Stimulated activated effector memory CD8-positive, alpha-beta T cell treated with anti-CD3 and anti-CD28 coated beads, Interleukin-12 subunit alpha, Interleukin-12 subunit beta, amount 100 ng/mL, for 72 hours (primary cell): ENCODE measurements at places on chromosomes 7 and 10.

DNA sequence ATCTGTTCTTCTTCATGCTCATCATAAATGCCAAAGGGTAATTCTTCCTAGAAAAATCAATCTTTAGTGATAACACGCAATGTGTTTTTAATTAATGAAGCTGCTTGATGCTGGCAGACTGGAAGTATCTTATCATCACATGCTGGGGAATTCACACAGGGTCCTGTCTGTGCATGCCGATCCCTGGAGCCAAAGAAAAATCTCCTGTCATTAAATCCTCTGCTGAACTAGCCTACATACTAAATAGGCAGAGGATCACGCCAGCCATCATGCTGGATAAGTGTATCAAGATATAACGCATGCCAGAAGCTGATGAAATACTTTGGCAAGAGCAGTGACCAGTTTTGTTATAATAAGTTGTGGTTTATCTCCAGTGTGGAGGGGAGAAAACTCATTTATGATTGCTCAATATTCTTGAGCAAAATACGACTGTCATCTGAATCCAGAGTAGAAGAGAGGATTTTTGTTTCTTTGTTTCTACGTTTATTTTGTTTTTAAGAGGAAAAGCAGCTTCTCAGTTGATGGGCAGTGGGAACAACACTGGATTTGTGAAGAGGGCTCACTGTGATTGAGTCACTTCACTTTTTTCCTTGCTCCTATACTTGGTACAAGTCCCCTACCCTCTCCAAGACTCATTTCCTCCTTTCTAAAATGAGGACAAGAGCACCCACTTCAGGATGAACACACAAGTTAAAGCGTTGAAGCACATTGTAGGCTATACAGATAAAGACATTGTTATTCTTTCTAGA, 649.1 kb downstream of the TNS3 start:
- no peak for DNase-seq

DNA sequence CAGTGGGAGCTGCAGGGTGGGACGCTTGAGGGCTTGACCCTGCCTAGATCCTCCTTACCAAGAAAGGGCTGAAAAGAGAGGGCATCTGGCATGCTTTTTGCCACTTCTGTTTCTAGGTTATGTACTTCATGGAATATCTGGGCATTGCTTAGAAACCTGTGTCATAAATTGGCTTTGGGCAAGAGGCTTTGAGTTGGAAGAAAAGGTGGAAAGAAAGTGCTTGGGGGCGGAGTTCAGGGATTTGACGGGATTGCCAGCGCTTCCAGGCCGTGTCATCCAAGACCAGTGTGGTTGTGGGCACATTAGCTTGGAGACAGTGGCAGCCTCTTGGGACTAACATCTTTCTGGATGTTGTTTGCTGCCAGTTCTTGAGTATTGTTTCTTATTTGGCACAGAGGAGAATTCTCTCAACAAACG, 825 bp downstream of the ZNF862 start:
- DNase-seq = no peak

DNA sequence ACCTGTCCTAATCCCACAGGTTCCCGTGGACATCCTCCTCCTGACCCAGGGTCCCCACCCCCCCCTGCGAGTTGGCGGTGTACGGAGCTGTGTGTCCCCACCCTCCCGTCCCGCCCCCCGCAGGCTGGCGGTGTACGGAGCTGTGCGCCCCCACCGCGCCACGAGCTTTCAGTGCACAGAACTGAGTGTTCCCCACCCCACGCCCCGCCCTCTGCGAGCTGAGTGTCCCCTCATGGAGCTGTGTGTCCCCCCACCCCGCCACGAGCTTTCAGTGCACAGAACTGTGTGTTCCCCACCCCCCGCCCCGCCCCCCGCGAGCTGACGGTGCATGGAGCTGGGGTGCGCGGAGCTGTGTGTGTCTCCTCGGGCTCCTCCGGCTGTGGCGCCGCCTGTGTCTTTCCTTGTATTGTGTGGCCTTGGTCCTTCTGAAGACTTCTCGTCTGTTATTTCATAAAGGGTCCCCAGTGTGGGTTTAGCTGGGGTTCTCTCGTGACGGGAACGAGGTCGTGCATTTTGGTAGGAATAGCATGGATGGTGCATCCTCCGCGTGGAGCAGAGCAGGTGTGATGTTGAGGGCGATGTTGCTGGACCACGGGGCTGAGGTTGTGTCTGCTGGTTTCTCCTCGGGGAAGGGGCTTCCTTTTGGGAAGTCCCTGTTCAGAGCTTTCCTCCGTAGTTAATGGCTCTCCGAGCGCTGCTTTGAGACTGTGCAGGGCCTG, 18.0 kb upstream of the JAKMIP3 start:
- DNase-seq = no peak

GRCh38 chr10:13809427-13809826, 222.7 kb downstream of the PRPF18 start:
- no peak for DNase-seq

DNA sequence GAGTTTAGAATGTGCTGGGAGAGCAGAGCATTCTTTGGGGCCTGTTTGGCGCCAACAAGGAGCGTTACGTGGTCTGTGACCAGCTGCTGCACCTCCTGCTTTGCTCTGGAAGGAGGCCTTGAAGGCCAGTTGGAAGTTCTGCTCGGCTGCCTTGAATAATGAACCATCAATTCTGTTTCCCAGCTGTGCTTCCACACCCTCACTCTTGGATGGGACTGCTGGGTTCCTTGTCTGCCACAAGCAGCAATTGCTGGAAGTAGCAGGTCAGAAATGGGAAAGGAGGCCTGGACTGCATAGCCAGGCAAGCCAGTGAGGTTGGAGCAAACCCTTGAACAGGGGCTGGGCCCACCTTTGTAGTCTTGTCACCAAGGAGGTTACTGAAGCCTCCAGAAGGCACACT, 86.6 kb upstream of the INSYN2A start:
- DNase-seq = no peak

- no peak for DNase-seq
Measured at GRCh38 chr10:110959379-110960332, 40.3 kb downstream of the SHOC2 start.

DNA sequence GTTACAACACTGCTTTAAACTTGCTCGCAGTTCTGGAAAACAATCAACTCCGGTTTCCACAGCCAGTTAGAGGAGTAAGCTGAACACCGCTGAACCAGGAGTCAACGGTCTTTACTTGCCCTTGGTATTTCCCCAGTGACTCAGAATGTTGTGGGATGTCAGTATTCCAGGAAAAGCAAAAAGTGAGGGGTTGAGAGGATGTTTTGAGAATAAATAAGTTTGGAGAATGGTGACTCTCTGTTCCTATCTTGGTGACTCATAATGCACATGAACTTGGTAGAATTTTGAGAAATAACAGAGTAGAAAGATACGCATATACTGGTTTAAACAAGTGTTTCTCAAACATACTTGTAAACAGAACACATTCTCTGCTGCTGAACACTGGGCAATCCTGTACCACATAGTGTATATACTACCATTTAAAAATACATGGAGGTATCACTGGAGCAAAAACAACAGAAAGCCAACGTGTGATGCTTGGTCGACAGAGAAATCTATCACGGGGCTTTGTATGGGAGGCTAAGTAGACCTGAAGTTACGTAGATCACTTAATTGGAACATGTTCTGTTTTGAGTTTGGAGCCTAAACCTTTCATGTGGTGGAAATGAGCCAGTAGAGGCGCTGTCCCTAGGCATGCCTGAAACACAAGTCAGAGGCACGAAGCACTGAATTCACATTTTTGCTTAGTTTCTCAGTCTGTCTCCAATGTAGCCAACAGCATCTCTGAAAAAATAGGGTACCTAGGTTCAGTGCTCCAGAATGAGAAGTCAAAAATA, 534.3 kb downstream of the PARD3 start:
- no peak for DNase-seq

- no peak for DNase-seq
Measured at GRCh38 chr7:14739841-14740185, 162.7 kb downstream of the DGKB start.
